Fibroblast of skin of left quadriceps (primary cell): ENCODE measurements at places on chromosomes 16 and 17.

GRCh38 chr16:1670371-1670770 lies 7.7 kb upstream of the JPT2 start:
- DNase-seq: no peak

- no peak for DNase-seq
Measured at GRCh38 chr17:59154721-59155438, at the start of gene SKA2. Gene SKA2 (minus strand): TSS chr17:59155186. CDS start chr17:59155163, 23 bp downstream.

DNA sequence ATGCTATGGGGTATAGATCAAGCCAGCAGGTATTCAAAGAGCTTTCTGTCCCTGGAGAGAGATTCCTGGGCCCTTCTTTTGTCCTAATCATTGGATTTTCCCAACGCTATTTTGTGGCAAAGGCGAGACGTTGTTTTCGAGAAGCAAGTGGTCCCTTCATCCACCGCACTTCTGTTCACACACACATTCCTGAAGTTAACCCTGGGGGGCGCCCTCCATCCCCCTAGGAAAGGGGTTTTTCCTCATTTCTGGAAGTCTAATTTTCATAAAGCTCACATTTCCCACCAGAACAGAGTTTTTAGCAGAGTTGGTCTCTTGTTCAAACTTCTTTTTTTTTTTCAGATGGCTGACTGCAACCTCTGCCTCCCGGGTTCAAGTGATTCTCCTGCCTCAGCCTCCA lies 11.9 kb downstream of the SCGB1C2 start:
- no peak for DNase-seq

DNA sequence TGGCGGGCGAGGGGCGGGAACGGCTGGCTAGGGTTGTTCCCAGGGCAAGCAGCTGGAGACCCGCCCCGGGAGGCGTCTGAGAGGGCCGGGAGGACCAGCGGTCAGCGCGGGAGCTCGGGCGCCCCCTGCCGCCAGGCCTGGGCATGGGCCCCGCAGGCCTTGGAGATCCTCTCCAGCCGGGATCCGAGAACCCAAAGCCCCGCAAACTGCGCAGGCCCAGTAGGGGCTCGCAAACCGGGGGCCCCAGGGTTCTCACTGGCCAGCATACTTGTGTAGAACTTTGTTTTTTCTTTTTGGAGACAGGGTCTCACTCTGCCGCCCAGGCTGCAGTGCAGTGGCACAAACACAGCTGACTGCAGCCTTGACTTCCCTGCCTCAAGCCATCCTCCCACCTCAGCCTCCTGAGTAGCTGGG lies 20.8 kb upstream of the ZNF423 start:
- no peak for DNase-seq

DNA sequence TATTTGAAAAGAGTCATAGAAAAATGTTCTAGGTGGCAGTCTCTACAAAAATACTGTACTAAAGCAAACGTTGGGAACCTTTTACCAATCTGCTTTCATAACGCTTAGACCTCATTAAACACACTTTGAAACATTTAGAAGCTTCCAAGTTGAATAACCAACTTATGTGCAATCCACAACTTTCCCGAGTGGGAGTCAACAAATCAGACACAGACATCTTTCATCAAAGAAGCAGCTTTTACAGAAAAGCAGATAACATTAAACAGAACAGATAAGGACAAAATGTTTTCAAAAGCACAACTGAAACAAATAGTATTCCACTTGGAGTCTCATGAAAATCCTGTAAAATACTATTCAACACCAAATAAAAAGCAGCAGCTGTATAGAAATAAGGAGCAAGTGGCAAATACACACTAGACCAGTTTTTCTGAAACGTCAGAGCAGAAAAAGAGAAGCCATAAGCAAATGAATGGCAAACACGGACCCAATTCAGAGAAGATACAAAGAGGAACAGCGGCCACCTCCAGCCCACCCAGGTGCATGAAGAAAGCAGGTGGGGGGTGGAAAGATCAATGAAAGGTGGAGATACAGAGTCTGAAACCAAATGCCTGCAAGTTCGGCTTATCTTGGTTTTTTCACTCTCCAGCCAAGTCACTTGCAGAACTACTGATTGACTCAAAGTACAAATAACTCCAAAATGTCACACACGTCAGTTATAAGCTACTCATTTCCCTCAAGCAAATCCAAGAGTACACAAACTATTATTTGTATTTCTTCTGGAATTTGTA lies 18.4 kb upstream of the FBF1 start:
- DNase-seq: no peak

GRCh38 chr16:74501484-74502478 lies 80.5 kb upstream of the CLEC18B start:
- no peak for DNase-seq

GRCh38 chr17:79976451-79976850 lies 59.2 kb downstream of the TBC1D16 start:
- no peak for DNase-seq

DNA sequence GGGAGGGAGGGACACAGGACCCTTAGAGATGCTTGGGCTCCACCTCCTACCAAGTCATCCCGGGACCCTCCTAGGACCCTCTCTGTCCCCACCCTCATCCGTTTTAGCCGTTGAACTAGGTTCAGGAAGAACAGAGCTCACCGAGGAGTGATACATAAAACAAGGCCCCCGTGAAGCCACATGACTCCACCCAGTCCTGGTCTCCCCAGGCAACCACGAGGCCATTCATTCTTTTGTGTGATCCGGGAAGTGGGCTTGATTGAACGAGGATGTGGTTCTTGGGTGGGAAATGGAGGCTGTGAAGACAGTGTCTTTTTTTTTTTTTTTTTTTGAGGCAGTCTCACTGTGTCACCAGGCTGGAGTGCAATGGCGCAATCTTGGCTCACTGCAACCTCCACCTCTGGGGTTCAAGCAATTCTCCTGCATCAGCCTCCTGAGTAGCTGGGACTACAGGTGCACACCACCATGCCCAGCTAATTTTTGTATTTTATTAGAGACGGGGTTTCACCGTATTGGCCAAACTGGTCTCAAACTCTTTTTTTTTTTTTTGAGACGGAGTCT lies 14.8 kb downstream of the TRARG1 start:
- no peak for DNase-seq

- no peak for DNase-seq
Measured at GRCh38 chr17:71168053-71168741, 952.6 kb upstream of the SOX9 start.

DNA sequence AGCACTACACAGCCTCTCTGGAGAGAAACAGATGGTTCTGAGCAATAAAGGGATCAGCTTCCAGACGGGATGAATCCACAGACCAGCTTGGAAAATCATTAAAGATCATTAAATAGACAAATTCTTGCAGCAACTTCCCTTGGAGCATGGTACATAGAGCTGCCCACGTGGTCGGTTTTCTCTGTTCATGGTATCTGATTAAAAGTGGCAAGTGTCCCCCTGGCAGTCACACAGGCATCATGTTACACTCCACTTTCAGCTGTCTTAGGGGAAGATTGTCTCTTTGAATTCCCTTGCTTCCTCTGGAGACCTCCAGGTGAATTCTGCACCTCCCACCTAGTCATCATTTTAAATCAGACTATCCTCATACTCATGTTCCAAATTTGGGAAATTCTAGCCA lies 92.2 kb upstream of the CACNG3 start:
- no peak for DNase-seq

DNA sequence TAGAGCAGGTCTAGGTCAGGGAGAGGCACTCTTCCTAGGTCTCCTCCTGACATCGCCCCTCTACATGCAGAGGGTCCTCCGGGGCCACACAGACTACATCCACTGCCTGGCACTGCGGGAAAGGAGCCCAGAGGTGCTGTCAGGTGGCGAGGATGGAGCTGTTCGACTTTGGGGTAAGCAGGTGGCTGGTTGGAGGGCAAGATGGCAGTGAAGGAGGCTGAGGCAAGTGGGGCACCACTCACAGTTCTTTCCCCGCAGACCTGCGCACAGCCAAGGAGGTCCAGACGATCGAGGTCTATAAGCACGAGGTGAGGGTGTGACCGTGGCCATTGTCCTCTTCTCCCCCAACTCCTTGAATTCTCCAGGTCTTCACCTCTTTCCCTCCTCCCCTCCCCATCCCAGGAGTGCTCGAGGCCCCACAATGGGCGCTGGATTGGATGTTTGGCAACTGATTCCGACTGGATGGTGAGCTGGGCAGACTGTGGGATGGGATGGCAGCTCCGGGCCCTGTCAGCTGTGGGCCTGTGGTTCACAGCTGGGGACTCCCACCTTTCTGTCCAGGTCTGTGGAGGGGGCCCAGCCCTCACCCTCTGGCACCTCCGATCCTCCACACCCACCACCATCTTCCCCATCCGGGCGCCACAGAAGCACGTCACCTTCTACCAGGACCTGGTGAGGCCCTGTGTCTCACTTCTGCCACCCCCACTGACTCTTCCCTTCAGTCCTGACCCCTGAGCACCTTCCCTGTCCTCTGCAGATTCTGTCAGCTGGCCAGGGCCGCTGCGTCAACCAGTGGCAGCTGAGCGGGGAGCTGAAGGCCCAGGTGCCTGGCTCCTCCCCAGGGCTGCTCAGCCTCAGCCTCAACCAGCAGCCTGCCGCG lies 3.0 kb downstream of the THOC6 start:
- no peak for DNase-seq

GRCh38 chr16:68046106-68046505 lies 23.0 kb downstream of the DUS2 start:
- DNase-seq: no peak

DNA sequence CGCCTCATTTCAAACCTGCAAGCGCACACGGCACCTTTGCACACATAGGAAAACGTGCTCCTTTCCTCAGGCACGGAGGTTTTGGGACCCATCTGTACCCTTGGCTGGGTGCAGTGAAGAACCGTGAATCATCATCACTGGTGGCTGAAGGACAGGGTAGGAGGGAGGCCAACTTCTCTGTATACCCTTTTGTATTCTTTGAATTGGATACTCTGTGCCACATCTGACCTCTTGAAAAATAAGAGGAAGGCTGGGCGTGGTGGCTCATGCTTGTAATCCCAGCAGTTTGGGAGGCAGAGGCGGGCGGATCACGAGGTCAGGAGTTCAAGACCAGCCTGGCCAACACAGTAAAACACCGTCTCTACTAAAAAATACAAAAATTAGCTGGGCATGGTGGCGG lies 11.7 kb downstream of the GPRC5B start:
- DNase-seq: no peak

DNA sequence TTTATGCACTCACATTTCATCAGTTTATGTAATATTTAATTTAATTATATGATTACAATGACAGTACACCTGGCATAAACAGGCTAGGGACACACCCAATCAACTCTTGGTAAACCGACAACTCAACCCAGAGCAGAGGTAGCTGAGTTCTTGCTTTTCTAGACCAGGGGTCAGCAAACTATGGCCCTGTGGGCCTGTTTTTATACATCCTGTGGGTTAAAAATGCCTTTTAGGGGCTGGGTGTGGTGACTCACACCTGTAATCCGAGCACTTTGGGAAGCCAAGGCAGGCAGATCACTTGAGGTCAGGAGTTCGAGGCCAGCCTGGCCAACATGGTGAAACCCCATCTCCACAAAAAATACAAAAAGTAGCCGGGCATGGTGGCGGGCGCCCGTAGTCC lies 99.2 kb upstream of the TMEM97 start:
- DNase-seq: no peak

DNA sequence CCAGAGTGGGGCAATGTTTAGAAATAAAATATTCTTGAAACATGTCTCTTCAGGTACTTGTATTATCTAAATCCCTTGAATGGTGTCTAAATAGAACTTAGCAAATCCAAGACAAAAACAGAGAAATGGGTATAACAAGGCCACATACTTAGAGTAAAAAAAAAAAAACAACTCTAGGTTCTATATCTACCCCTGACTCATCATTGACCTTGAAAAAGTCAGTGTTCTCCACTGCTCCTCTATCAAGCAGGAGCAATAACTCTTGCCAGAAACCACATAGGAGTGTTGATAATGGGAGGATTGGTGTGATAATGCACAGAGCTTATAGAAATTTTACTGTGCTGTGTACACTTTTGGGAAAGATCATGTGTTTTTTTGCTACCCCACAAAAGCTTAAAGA lies 296.6 kb upstream of the PMFBP1 start:
- no peak for DNase-seq

GRCh38 chr16:65781855-65782254 lies 584.6 kb upstream of the CDH5 start:
- DNase-seq: no peak

GRCh38 chr17:32318071-32318470 lies 23.9 kb downstream of the C17orf75 start:
- no peak for DNase-seq

DNA sequence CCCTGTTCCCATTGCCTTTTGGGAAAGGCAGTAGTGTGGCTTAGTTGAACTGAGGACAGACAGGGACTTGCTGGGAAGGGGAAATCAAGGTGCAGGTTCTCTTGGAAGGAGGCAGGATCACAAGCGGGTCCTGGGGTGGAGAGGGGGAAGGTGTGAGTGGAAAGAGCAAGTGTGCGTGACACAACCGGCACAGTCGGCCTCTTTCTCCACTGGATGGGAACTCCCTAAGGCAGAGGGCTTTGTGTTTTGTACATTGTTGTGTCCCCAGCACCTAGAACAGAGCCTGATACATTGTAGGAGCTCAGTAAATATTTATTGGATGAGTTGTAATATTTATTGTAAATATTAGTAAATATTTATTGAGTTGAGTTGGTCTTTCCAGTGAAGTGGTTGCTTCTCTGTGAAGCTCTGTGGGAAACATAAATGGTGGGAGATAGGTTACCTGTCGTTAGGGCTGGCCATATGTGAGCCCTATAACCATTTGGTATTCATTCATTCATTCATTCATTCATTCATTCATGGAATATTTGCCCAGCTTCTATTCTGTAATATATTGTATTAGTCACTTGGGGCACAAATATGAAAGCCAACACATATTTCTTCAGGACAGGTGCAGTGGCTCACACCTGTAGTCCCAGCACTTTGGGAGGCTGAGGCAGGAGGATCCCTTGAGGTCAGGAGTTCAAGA lies 34.0 kb downstream of the SMARCE1 start:
- no peak for DNase-seq
